ENCODE measurements at places on chromosomes 7 and 10. TPM values are rescaled to one million over a fixed set of nuclear protein-coding genes. Genes with fewer than 3 reads are reported as not detected.
A peak's percentile ranks its signal among the peaks of the same experiment; 100 is the strongest.

GRCh38 chr7:44884621-44885393, 523 bp downstream of the PURB start:
- peak overlapping the region; percentile 88 for H3K27ac ChIP-seq
- H3K4me1 ChIP-seq: peaks cover 14% of the 10 kb centered on the region
- peak; percentile 30 for DNase-seq
- no peaks in the 10 kb centered on the region for H3K27me3 ChIP-seq

DNA sequence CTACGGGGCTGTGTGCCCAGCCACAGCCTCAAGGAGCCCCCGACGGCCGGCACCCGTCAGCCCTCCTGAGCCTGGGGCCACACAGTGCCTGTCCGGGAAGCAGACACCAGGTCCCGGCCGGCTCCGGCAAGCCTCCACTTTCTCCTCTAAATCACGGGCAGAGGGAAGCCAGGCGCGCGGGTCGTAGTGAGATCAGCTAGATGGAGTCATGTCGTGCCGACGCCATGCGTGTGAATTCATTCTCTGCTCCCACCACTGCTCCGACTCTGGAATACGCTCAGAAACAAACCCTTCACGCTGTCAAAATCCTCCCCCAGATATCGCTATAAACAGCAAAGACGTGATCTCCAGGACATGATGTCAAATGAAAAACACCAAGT, 93.7 kb upstream of the DNAAF5 start:
- H3K27ac ChIP-seq: no peak overlapping the region
- H3K4me1 ChIP-seq: peaks cover 9% of the 10 kb centered on the region
- H3K36me3 ChIP-seq: no peaks in the 10 kb centered on the region
- no peaks in the 10 kb centered on the region for H3K27me3 ChIP-seq

DNA sequence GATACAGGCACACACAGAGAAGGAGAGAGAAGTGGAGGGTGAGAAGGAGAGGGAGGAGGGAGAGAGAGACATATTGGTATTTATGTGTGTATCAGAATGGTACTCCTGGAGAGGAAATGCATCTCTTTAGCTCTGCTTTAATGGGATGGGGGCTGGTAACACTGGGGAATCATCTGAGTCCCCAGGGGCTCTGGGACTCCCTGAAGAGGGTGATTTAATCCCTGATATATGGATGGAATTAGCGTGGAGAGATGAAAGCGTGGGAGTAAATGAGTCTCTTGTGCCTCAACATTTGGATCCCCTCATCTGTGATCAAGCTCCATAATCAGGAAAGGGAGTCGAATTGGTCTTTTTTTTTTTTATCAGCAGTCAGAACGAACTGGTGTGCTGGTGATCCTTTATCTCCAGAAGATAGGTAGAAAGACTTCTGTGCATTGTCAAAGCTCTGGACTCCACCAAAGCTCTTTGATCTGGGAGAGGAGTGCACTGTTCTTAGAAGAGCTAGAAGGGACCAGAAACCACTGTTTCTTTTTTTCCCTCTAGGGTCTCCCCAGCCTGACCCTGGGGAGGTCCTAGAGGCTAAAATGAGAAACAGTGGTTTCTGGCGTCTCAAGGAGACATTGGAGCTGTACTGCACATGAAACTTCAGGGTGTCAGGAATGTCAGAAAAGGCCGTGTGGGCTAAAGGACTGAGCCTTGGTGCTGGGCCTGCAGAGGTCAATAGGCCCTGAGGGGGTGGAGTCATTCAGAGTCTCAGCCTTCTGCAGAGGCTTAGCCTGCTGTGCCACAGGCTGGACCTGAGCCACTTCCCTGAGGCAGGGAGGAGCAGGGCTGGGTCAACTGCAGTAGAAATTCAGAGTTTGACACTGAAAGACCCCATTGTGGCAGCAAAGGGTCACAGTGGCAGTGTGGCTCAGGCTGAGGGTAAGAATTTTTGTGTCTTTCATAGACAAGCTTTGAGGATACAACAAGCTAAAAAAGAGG, 234.4 kb upstream of the SLC26A5 start:
- DNase-seq: no peak
- no peak overlapping the region for H3K4me3 ChIP-seq
- no peaks in the 10 kb centered on the region for H3K27me3 ChIP-seq
- no peaks in the 10 kb centered on the region for H3K4me1 ChIP-seq
- no peak overlapping the region for H3K27ac ChIP-seq
- no peaks in the 10 kb centered on the region for H3K36me3 ChIP-seq

Gene SLC4A2
- total RNA-seq: 55.6 TPM

Gene DAGLB
- total RNA-seq: 22.4 TPM

GRCh38 chr10:31507427-31507826, 188.4 kb downstream of the ZEB1 start:
- no peak for DNase-seq
- H3K27me3 ChIP-seq: no peaks in the 10 kb centered on the region
- H3K36me3 ChIP-seq: no peaks in the 10 kb centered on the region
- no peak overlapping the region for H3K27ac ChIP-seq
- no peaks in the 10 kb centered on the region for H3K4me1 ChIP-seq

DNA sequence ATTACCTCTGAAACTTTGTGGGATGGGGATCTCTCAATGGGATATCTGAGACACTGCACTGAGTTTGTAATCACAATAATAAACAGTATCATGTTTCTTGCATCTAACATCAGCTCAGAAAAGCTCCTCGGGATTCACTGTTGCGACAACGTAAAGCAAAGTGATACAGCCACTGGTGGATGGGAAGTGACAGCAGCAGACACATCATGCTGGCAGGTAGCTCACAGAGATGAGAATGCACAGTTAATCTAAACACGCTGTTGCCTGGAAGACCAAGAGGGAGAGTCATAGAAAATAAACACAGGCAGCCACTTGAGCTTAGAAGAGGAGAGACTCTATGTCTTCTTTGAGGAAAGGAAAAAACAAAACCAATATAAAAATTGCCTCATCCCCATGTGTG, 513.8 kb downstream of the MAGI2 start:
- no peaks in the 10 kb centered on the region for H3K27me3 ChIP-seq
- no peak overlapping the region for H3K27ac ChIP-seq
- no peak for DNase-seq
- no peaks in the 10 kb centered on the region for H3K4me1 ChIP-seq
- no peaks in the 10 kb centered on the region for H3K36me3 ChIP-seq
- H3K4me3 ChIP-seq: no peak overlapping the region

GRCh38 chr7:77866786-77867536, 68.4 kb downstream of the PHTF2 start:
- no peak overlapping the region for H3K4me3 ChIP-seq
- no peak for DNase-seq
- H3K4me1 ChIP-seq: no peaks in the 10 kb centered on the region
- H3K27ac ChIP-seq: no peak overlapping the region
- H3K36me3 ChIP-seq: no peaks in the 10 kb centered on the region

Gene VGF
- not detected for total RNA-seq

- DNase-seq: no peak
- H3K27me3 ChIP-seq: no peaks in the 10 kb centered on the region
- no peak overlapping the region for H3K27ac ChIP-seq
- no peak overlapping the region for H3K4me3 ChIP-seq
These were observed 34.6 kb upstream of the ZNF273 start for GRCh38 chr7:64868499-64868898.
